ENCODE measurements at places on chromosomes 5 and 9. TPM values are rescaled to one million over a fixed set of nuclear protein-coding genes. Genes with fewer than 3 reads are reported as not detected.

PCDHGB2 gene
- 1.2 TPM for total RNA-seq

GHR gene
- total RNA-seq: 2.4 TPM

SLC4A9 gene
- 0.08 TPM for total RNA-seq

PCDHGB1 gene
- 0.92 TPM for total RNA-seq

ARHGAP26 gene
- total RNA-seq: 7.1 TPM

SEMA5A gene
- total RNA-seq: 5.5 TPM

All from esophagus mucosa (tissue), 1 donor.